Right renal cortex interstitium (tissue), 3 donors: ENCODE measurements at places on chromosomes 4 and X. TPM values are rescaled to one million over a fixed set of nuclear protein-coding genes. Genes with fewer than 3 reads are reported as not detected.

The AVPR2 gene
- 1.7 TPM for polyA plus RNA-seq

The SMIM10L2A gene
- 10.4 TPM for polyA plus RNA-seq

DNA sequence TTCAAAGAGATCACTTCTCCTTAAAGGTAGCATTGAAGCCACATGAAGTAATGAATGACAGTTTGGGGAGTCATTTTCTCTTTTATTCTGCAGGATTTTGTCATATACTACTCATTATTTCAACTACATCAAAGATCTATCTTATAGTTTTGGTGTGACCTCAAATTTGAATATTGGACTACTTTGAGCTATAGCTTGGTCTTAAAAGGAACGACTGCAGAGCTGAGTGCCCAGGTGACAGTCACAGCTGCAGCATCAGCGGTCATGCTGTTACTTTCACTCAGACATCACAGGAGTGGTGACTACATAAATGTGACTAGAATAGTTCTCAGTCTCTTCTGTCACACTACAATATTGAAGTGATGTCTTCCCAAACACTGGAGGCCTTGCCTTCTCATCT lies 10.7 kb upstream of the SPCS3 start:
- no peak for DNase-seq

The GPR143 gene
- polyA plus RNA-seq: 14.2 TPM

DNA sequence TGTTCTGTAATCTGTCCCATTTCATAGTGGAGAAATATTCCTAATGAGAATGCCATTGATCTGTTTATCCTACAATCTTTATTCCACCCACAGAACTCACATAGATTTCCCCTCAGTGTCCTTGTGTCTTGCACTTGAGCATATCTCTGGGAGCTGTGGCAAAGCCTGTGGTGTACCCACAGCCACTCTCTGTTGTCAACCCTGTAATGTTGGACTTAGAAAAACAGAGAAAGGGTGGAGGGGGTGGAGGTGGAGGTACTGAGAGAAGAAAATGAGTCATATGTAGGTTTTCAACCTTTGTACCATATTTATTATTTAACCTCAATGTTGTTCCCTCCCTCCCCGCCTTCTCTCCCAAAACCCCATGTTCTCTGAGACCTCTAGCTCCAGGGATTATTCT lies 46.9 kb upstream of the TLL1 start:
- no peak for DNase-seq

The TCEAL5 gene
- 14.7 TPM for polyA plus RNA-seq

DNA sequence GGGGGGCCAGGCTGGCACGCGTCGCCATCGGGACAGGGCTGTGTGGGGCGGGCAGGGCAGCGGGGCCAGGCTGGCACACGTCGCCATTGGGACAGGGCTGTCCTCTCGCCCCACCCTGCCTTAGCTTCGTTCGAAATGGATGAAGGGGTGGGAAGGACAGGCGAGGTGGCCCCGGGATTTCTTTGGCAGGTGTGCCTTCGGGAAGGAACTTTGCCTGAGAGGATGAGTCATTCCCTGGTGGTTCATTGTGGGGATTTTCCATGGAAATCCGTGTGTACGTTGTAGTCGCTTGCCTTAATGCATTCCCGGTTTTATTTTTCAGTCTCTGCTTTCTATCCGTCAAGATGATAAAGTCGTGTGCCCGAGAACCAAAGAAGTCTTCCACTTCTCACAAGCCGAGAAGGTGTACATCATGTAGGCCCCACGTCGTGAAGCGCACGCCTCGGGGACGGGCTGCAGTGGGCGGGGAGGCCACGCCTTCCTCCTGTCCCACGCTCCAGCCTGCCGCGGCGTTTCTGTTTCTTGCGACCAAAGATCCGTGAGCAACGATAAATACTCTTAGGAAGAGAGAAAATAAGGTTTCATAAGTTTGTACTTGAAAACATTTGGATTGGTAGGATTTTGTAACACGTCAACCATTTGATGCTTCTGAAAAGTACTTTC lies 8.1 kb upstream of the UVSSA start:
- no peak for DNase-seq

GRCh38 chrX:28552322-28552721 lies 34.9 kb upstream of the IL1RAPL1 start:
- no peak for DNase-seq

The GPR50 gene
- polyA plus RNA-seq: 0.06 TPM

DNA sequence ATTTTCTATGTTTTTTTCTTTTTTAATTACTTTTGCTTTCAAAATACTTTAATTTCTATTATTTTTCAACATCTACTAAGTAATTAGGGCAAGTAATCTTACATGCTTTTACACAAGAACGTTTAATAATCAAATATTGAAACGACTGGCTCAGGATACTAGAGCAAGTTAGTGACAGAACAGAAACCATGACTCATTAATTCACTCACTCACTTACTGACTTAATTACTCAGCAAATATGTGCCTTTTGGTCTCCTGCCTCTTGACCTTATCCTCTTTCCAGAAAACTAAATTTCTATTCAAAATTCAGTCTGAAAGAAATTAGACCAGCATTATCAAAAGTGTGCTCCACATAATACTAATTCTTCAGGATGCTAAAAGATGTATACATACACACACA lies 314.9 kb upstream of the TEX13C start:
- DNase-seq: no peak

DNA sequence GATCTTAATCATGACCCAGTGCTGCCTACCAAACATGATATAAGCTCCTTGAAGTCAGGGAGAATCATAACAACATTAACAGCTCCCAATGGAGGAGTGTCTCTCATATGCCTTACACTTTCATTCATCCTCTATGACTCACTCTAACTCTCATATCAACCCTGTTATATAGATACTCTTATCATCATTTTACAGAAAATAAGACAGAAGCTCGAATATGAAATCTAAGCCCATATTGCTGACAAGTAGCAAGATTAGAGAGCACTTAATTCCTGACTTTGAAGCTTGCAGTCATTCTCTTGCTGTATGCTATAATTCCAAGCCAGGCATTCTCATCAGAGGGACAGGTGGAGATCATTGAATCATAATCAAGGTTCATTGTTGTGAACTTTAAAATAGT lies 476.7 kb upstream of the ATOH1 start:
- no peak for DNase-seq

The WFS1 gene
- polyA plus RNA-seq: 24.6 TPM

The SYTL5 gene
- polyA plus RNA-seq: 2.8 TPM

GRCh38 chr4:128390475-128390996 lies 102.9 kb upstream of the PGRMC2 start:
- no peak for DNase-seq

DNA sequence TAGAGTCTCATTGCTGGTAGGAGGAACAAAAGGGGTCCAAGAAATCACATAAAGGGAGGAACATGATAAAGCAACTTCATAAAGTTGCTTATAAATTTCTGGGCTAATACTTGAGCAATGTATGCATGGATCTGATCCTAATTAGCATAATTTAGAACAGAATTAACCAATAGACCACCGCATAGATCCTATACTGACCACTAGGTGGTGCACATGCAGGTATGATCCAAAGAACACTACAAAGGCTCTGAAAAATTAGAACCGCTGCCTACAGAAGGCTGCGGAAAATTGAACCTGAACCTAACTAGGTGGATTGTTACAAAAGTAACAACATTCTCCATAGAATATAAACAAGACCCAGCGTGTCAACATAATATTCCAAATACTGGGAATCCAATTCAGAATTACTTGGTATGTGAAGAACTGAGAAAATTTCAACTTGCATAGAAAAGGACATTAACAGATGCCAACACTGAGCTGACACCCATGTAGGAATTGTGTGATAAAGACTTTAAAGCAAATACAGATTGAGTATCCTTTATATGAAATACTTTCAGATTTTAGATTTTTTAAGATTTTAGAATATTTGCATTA lies 23.3 kb downstream of the BRCC3 start:
- no peak for DNase-seq

The SLC26A1 gene
- polyA plus RNA-seq: 7.7 TPM

- no peak for DNase-seq
These were observed 4.9 kb downstream of the EREG start for GRCh38 chr4:74369855-74370254.

- no peak for DNase-seq
These were observed 48.7 kb downstream of the UCHL1 start for GRCh38 chr4:41305476-41305875.

The REELD1 gene
- 0.31 TPM for polyA plus RNA-seq

The SPATA18 gene
- polyA plus RNA-seq: 1.3 TPM

- DNase-seq: no peak
These were observed 6.3 kb downstream of the PSAPL1 start for GRCh38 chr4:7428261-7429068.

The CCKAR gene
- not detected for polyA plus RNA-seq

DNA sequence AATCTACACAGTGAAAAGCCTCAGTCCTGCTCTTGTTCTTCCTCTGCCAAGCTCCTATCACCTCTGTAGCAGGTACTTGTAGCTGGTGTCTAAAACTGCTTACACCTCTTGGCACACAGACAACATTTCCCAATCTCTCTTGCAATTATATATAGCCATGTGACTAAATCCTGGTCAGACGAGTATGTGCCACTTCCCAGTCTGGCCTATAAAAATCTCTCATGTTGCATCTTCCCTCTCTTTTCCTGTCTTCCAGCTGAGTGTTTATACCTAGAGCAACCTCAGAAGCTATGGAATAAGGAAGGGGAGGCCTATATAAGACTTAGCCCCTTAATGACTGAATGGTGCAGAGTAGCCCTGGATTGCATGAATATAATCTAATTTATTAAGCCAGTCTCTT lies 105.8 kb downstream of the RNF150 start:
- no peak for DNase-seq

GRCh38 chr4:86356425-86357210 lies 3.2 kb downstream of the MAPK10 start:
- DNase-seq: no peak

GRCh38 chr4:156983366-156983765 lies 11.8 kb upstream of the PDGFC start:
- DNase-seq: no peak

- no peak for DNase-seq
These were observed 92.8 kb downstream of the EVC2 start for GRCh38 chr4:5615496-5616075.

The VSIG1 gene
- polyA plus RNA-seq: 0.85 TPM

DNA sequence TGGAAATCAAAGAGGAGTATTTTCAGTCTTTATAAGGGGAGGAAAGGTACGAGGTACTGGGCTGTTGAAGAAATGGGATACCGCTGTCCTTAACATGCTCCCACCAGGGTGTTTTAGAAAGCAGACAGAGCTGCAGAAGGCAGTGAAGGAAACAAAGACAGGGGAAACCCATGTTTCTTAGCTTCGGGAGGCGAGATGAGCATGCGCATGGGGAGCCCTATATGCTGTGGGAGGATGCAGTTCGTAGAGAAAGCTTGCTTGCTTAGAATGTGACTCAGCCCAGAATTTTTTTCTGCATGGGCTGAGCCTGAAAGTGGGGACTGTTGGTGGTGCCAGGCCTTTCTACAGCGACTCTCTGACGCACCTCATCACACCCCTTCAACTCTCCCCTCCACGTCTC lies 28.8 kb upstream of the SCOC start:
- DNase-seq: no peak

GRCh38 chrX:67500617-67501016 lies 43.2 kb upstream of the AR start:
- DNase-seq: no peak

DNA sequence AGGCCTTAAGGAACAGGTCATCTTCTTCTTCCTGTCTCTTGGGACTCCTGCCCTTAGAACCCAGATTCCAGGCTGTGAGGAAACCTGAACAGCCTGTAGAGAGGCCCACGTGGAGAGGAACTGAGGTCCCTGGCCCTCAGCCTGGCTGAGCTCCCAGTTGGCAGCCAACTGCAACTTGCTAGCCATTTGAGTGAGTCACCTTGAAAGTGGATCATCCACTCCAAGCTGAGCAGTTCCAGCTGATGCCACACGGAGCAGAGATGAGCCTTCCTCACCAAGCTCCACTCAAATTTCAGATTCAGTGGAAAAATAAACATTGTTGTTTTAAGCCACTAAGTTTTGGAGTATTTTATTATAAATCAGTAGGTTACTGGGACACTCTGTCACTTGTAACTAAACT lies 392.5 kb downstream of the BCOR start:
- DNase-seq: no peak

- no peak for DNase-seq
These were observed 16.8 kb downstream of the MID1 start for GRCh38 chrX:10603612-10604011.

DNA sequence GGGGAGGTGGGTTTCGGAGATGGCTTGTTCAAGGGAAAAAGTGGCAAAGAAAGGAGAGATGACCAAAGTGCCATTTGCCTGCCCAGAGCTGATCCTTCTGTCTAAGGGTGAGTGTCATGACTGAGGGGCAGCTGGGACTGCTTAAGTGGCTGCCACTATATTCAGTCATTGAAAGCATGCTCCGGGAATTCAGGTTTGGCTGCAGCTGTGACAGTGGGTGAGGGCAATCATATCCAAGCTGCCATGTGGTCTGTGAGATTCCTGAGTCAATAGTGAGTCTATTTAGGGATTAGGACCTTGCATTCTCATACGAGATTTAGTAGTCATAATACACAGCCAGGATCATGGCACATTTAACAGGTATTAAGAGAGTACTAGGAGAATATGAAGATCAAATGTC lies 138.8 kb upstream of the BANK1 start:
- DNase-seq: no peak

GRCh38 chrX:118528071-118528737 lies 32.6 kb downstream of the DOCK11 start:
- no peak for DNase-seq

DNA sequence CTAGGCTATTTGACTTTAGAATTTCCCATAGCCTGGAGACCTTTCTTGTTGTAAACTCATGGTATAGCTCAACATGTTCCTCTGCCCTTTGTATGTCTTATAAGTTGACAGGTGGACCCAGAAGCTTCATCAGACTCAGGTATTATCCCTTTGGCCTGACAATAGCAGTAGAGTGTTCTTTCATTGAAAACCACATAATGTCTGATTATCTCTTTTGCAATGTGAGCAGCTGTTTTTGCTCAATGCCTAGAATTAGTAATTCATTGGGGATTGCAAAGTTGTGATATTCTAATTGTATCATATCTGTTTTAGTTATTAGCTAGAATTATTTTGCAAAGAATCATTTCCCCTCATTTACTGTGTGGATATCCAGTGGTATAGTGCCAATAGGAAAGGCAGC lies 27.5 kb downstream of the TBC1D19 start:
- DNase-seq: no peak

The IL13RA2 gene
- 2.4 TPM for polyA plus RNA-seq

- DNase-seq: no peak
These were observed 123.9 kb downstream of the KDR start for GRCh38 chr4:55001538-55001937.

- DNase-seq: no peak
These were observed 3.9 kb downstream of the AIMP1 start for GRCh38 chr4:106320235-106320634.

DNA sequence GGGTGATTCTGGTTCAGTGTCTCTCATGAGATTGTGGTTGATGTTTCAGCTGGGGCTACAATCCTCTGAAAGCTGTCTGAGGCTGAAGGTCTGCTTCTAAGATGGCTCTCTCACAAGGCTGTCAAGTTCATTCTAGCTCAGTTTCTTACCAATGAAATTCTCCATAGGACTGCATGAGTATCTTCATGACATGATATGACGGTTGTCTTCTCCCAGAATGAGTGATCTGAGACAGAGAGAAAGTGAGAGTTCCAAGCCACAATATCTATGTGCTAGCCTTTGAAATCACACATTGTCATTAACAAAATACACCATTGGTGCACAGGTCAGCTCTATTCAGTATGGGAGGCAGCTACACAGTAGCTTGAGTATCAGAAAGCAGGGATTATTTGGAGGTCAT lies 27.3 kb downstream of the PITX2 start:
- DNase-seq: no peak
